ENCODE measurements at places on chromosomes 7 and 10. TPM values are rescaled to one million over a fixed set of nuclear protein-coding genes. Genes with fewer than 3 reads are reported as not detected.

The ADCY1 gene
- total RNA-seq: 5.4 TPM

The STEAP1 gene
- total RNA-seq: 3.7 TPM

The CADPS2 gene
- 19.3 TPM for total RNA-seq

The CTAGE6 gene
- total RNA-seq: 0.50 TPM

The NUTM2B gene
- total RNA-seq: 1.0 TPM

The C10orf90 gene
- not detected for total RNA-seq

DNA sequence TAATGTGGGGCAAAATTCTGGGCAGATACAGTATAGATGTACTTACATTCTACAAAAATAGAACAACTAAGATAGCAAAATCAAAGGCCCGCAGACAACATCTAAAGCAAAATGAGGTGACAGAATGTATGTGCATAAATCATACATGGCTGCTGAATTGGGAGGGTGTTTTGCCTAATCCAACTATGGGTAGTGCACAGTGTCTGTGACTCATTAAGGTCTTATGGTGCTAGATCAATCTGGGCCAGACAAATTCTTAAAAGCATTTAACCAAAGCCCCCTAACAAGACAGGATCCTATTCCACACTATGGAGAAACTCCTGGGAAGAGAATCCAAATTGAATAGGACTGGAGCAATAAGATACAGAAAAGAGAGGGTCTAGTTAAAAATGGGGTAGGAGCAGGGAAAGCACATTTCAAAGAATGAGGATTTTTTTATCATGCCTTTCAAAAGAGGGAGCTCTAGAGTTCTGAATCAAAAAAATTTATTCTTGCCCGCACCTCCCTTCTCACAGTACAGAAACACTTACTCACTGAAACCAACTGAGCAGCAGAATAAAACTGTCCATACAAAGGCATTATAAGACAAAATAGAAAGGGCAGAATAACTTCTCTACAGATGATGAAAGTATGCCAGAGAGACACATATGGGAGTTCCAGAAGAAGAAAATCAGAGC is 181.3 kb downstream of the RNLS start:
- no peak for DNase-seq

DNA sequence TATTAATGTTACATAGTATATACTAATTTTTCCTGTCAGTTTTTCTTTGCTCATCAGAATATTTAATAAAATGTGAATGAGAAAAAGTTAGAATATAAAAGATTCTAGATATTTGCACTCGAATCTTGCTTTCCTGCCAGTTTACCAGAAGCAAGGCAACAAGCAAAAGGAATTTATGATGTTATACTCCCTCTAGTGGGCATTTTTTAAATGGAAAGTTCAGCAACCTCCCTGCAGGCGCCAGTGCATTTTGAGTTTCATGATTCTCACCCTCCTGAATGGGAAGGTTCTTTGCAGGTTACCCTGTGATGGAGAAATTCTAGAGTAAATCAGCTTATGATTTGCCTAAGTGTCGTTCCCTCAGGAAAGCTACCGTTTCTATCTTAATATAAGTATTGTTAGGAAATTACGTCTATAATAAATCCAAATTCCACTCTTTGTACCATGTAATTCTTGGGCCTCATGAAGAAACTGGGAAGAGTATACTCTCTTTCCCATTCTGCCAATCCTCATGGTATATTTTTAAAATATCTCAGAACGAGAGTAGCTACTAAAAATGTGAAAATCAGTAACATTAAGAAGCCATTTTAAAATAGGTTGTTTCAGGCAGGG is 350.0 kb downstream of the CRPPA start:
- no peak for DNase-seq

DNA sequence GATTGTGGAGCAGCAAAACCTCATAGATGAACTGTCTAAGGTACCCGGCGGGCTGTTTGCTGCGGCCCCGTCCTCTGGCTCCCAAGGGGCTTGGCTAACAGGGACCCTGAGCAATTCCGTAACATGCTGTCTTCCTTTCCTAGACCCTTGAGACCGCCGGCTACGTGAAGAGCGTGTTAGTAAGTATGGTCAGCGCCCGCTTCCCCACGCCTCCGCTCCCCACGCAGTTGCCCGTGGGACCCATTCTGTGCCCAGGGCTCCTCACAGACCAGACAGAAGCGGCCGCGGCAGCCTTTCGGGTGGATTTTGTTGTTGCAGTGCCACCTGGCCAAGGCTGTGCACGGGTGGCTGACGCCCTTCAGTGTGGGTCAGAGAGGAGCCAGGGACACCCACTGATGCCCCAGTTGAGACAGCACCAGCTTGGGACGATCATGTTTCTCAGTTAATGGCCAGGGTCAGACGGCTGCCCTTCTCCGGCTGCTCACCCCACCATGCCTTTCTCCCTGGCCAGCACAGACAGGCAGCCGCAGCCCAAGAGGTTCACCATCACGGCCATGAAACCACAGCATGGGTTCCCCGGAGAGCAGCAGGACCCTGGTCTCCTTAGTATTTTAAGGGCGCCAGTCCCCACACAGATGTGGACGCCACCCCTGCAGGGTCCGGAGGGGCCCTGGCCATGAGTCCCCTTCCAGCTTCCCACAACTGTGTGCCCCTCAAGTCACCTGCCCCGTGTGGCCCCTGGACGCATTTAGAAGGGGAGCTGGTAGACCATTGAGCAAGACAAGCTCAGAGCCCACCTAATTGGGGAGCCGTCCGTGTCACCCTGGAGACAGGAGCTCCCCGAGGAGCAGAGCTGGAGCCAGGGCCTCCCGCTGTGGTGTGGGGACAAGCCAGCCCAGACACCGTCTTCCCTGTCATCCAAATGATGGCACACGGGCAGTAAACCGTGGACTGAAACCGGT is 49.4 kb upstream of the DPYSL4 start:
- peak; percentile 58 for DNase-seq

DNA sequence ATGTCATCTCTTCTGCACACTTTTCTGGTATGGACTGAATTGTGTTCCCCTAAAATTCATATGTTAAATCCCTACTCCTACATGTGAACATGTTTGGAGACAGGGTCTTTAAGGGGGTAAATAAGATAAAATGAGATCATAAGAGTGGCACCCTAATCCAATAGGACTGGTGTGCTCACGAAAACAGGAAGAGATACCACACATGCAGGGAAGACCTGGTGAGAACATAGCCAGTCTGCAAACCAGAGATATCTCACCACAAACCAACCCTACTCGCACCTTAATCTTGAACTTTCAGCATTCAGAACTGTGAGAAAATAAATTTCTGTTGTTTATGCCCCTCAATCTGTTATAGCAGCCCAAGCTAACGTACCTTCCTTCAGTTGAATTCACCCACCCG is 51.8 kb downstream of the VWDE start:
- no peak for DNase-seq

DNA sequence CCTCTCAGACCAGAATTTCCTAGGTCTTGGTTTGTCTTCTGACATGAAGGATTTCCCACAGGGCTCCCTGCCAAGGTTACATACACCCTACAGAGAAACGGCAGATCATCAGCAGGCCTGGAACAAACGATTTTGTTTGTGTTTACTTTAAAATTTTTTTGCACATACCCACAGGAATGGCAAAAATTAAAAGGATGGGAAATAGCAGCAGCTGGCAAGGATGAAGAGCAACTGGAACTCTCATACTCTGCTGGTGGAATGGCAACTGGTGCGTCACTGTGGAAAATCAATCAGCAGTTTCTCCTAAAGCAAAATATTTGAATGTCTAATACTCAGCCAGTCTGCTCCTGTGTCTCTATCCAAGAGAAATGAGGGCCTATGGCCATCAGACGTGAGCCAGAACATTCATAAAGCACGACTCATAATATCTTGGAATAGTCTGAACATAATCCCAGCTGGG is 6.5 kb downstream of the BAIAP2L1 start:
- DNase-seq: no peak

DNA sequence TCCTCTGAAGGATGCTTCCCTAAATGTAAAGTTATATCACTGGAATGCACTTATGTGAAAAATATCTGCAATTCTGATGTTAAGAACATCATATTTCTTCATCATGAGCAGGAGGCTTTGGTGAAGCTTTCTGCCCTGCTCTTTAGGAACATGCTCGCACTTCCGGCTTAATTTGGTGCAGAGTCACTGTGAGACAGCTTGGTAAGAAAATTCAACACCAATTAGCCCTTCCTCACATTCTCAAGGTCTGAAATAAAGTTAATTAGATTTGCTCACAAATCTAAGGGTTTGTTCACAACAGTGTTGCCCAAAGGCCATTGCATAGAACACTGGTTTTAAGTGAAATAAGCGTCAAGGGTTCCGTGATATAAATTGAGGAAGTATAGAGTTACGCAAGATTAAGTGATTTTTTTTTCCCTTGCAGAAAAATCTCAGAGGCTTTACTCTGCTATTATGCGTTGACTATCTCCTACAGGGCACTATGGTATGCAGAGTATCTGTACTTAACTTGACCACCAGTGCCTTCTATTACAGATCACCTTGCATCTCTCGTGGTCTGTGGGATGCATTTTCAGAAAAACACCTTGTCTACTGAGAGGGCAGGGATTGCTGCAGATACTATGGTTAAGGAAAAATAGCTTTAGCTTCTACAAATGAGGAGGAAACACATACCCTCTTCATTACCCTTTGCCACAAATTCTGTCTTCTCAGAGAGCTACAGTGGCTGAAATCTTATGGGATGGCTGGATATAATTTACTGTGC is 953.9 kb downstream of the TYW1 start:
- DNase-seq: no peak

GRCh38 chr7:44261240-44261639 is 60.5 kb downstream of the YKT6 start:
- DNase-seq: no peak

DNA sequence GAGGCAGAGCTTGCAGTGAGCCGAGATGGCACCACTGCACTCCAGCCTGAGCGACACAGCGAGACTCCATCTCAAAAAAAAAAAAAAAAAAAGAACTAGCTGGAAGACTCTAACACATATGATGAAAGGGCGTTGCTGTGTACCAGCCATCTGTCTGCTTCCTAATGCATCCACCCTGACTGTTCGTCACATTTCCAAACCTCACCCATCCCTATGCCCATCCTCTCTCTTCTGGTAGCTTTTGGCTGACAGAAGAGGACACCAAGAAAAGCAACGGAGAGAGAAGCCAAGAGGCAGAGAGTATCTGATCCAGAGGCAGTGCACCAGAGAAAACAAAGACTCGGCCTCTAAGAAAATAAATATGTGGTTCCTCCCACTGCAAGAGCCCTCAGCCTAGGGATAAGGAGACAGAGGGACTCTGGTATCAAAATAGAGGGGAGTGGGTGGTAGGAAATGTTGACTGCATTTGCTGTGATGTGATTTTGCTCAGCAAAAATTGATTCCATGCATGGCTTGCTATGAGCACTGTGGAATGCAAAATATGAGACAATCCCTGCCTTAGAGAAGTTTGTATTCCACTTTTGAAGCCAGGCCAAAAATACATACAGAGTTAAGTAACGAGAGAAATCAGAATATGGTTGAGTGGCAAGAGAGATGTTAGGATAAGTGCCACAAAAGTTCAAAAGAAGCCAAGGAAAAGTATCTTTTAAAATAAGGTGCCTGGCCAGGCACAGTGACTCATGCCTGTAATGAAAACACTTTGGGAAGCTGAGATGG is 100.8 kb upstream of the STK17A start:
- DNase-seq: no peak

DNA sequence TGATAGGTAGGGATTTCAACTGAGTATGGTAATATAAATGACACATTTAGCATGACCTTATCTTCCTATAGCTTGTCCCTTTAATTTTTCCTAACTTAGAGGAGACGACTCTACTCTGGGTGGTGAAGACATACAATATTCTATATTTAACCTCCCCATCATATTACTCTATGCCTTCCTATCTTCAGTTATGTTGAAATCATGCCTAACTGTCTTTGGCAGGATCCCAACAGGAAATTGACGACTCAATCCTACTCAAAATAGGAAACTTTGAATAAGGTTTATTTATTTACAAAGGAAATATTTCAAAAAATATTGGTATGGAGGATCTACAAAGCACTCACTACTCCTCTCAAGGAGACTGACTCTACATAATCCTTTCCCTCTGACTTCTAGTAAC is 24.1 kb upstream of the SEMA3A start:
- DNase-seq: no peak

GRCh38 chr7:157486007-157486755 is 149.4 kb downstream of the DNAJB6 start:
- peak; percentile 52 for DNase-seq

DNA sequence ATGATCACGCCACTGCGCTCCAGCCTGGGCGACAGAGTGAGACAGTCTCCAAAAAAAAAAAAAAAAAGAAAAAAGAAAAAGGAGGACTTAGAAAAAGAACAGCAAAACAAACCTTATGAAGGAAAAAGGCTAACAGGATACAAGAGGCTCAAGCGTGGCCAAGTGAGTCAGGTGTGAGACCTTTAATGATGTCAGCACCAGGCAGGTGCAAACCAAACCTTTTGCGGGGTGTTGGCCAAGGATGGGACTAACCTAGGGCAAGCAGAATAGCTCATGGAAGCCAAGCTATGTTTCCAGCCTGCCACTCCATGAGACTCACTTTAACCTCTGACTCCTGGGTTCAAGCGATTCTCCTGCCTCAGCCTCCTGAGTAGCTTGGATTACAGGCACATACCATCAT is 11.3 kb upstream of the GNA12 start:
- DNase-seq: no peak

DNA sequence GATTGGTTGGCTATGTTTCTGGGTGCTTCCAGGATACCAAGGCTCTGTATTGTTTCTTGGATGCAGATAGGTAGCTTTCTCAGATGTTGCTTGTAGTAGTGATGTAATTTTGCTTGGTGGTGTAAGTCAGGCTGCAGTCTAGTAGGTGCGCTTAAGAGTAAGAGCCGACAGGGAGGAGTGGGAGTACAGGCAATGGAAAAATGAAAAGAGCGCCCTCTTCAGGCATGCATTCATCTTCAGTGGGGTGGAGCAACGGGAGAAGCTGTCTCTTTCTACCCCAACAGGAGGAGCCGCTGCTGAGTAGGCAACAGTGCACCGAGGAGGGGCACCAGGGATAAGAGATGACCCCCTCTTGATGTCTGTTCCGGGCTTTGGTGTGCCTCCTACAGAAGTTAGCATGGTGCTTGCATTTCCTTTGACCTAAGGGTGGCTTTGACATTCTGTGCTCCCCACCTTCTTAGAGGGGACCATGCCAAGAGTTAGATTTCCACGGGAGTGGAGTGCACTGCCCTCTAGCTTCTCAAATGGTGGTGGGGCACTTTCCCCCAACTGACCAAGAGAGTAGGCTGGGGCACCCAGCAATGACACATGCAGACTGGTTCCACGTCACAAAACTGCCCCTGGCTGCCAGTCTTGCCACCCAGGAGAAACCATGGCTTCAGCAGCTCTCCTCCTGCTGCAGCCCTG is 56.1 kb downstream of the ZNF783 start:
- no peak for DNase-seq

DNA sequence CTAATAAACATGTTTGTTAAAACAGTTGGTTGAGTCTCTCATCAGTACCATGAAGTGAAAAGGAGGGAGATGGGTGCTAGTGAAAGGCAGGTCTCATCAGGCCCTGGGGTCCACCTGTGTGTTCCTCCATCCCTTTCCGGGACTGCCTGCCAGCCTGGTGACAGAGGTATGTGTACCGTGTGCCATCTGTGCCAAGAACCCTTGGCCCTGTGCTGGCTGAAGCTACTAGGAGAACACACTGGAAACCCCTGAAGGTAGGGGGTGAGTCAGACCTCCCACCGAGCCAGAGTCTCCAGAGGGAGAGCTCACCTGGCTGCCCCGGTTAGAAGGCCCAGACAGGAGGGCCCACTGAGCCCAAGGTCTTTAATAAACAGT is 2.3 kb downstream of the DDIT4 start:
- DNase-seq: no peak

GRCh38 chr10:93080350-93081046 is 6.8 kb downstream of the CYP26A1 start:
- peak; percentile 82 for DNase-seq
